GM04503 (cell line): ENCODE measurements at places on chromosomes 11 and 22.
A peak's percentile ranks its signal among the peaks of the same experiment; 100 is the strongest.

- DNase-seq = no peak
These were observed 2.8 kb upstream of the PACSIN2 start for GRCh38 chr22:43017525-43018460.

DNA sequence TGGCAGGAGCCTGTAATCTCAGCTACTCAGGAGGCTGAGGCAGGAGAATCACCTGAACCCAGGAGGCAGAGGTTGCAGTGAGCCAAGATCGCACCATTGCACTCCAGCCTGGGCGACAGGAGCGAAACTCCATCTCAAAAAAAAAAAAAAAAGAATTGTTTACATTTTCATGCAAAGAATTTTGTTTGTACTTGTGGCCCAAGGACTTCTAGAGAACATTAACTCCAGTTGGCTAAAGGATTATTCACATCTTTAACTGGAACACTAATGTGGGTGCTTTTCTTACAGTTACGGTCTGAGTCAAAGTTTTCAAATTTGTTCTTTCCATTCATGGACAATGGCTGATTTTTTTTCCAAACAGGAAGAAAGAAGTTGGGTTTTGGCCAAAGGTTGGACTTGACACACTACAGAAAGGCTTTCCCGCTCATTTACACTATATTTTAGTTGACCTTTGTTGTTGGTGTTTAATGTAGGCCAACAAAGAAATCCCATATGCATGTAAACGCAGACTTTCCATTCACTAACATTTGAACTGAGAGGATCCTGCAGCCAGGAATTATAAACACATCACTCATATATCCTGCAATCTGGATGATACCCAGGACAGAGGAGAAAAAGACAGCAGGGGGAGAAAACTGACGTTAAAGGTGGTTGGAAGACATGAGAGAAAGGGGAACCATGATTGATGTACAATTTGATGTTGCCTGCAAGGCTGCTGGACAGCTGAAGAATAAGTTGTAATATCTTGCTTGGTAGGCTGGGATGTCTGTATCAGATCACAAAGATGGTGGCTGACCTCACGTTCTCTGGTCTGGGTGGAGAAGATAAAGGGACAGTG lies 13.1 kb downstream of the POU2AF1 start:
- DNase-seq = no peak

- DNase-seq = no peak
These were observed 14.9 kb downstream of the BRSK2 start for GRCh38 chr11:1404461-1405185.

- DNase-seq = no peak
These were observed 28.8 kb upstream of the EXPH5 start for GRCh38 chr11:108622341-108622740.

DNA sequence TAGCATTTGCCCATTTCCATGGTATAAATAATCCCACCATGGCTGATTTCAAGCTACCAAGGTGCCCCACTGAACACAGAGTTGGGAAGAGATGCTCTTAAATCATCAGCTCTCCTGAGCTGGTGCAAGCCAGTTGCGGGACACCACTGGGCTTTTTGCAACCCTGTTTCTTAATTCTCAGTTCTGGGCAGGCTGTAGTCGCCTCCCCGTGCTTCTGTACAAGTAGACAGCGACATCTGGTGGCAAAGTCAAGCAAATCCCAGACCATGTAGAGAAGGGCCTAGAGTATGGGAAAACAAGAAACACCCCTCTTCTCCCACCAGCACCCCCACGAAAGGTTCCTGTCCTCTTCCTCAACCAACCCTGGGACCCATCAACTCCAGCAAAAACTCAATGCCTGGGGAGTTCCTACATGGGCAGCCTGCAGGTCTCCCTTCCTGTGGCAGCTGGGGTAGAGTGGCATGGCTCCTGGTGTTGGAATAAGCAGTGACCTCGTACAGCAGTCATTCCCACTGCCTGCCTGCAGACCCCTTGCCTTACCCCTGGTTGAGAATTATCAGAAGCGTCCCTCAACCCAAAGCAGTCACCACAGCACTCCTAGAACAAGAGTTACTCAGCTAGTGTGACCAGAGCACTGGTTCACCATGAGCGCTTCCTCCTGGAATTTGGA lies 68.4 kb downstream of the IGLL5 start:
- DNase-seq = no peak

- no peak for DNase-seq
These were observed 2.9 kb upstream of the LMO1 start for GRCh38 chr11:8266246-8267241.

GRCh38 chr22:19122752-19123492 lies 710 bp upstream of the DGCR2 start:
- DNase-seq = no peak

GRCh38 chr11:3955299-3955665 lies 99.8 kb downstream of the STIM1 start:
- no peak for DNase-seq

- DNase-seq = peak; percentile 92
These were observed 32.7 kb downstream of the P4HA3 start for GRCh38 chr11:74278721-74279161.

- DNase-seq = no peak
These were observed 1.2 kb downstream of the MAJIN start for GRCh38 chr11:64970731-64971151.

GRCh38 chr11:35021589-35021988 lies 105.2 kb downstream of the PDHX start:
- DNase-seq = no peak

- no peak for DNase-seq
These were observed 38.9 kb upstream of the RDX start for GRCh38 chr11:110335358-110335757.

DNA sequence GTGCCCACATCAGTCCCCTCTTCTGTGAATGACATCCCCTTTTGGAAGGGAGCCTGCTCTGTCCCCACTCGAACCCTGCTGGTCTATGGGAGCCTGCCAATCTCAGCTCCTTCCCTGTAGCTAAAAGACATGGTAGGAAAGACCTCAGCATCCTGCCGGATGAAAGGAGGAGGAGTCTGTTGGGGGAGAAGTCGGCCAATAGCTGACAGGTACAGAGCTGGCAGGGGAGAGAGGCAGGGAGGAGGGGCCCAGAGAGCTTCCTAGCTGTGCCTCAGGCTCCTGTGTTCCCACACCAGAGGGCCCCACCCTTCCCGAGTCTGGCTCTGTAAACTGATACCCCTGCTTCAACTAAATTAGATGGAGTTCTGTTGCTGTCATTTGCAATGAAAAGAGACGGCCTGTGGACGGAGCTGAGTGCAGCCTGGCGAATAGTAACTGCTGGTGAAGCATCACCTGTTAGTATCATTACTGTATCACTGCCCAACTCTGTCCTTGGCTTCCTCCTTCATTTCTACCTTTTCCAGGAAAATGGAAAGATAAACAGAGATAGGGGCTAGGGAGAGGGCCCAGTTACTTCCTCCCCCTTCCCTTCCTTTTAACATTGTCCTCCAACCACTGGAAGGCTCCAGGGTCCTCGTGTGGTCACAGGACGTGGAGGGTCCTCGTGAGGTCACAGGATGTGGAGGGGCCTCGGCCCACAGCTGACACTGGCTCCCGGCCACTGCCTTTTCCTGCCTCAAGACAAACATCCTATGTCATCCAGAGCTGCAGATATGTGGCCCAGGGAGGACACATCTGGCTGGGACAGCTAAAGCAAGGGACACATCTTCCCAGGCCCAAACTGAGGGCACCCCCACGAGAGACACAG lies 15.1 kb downstream of the FXYD6 start:
- DNase-seq = no peak

DNA sequence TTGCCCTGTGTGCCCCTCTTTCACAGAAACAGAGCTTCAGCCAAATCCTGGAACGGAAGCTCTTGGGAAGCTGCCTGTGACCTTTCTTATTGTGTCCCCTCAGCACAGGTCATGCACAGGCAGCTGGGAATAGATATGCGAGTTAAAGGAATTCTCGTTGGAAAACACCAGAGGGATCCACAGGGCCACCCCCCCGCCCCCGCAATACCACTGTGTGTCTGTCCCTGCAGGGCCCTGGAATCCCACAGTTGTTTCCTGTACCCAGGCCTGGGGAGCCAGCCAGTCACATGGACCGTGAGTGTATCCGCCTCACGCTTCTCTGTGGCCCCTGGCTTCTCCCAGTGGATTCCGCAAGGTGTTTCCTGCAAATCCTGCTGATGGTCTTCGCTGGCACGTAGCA lies 29.0 kb downstream of the TIMP3 start:
- DNase-seq = no peak

DNA sequence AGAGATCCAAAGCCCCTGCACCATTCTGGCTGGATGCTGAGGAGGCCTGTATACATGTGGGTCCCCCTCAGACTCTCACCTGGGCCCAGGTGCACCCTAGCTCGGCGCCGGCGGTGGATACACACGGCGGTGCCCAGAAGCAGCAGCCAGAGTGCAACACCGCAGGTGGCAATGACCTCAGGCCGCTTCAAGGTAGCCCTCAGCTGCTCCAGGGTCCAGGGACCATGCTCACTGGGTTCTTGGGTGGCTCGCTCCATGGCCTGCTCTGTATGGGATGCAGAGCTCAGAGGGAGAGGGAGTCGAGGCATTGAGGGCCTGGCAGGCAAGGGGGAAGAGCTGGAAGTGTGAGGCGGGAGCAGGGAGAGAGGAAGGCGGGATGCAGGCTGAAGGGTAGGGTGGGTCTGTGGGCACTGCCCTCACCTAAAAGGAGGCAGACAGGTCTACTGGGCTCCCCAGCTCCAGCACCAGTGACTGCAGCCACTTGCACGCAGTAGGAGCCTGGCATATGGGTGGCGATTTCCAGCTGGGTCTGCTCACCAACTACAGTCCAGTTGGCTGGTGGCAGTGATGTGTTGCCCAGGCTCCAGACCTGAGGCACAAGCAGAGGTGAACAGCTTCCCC lies 3.8 kb downstream of the ROBO4 start:
- DNase-seq = no peak

DNA sequence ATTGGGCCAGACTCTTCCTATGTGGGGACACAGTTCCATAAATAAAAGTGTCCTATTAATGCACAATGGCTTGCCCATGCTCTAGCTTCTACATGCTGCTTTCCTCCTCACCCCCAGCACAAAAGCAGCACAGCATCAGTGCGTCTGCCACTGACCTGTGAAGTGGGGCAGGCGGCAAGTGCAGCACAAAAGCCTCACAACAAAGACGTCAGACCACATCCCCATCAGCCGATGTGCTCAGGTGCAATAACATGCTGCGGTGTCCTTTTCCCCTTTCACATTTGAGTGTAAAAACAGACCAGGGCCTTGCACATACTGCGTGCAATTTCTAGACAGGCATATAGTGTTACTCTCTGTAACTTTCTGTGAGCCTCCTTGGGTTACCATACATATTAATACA lies 12.8 kb downstream of the DKK3 start:
- DNase-seq = no peak

GRCh38 chr11:28566339-28567089 lies 458.3 kb downstream of the METTL15 start:
- peak; percentile 71 for DNase-seq

DNA sequence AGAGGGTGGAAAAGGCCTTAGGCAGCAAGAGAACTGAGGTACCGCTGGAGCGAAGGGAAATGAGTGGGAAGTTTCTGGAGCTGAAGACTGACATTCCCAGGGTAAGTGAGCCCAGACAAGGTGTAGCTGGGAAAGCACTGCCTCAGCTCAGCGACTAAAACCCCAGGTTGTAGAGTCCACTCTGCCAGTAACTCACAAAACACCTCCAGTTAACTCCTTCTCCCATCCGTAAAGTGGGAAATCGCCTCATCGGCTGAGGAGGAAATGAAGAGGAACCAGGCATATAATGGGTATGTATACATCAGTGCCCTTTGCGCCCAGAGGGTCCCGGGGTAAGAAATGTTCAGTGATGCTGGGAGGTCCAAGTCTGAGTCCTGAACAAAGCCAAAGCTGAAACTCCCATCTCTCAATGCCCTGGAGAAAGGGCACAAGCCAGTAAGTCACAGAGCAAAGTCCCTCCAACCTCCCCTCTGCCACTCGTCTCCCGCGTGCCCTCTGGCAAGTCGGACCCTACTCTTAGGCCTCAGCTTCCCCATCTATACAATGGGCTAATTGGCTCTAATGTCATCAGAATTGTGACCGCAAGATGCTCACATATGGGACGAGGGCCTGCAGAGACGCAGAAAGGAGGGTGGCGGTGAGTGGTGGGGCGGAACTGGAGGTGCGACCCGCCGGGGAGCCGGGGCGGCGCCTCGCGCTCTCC lies 588 bp downstream of the VPS37C start:
- no peak for DNase-seq

DNA sequence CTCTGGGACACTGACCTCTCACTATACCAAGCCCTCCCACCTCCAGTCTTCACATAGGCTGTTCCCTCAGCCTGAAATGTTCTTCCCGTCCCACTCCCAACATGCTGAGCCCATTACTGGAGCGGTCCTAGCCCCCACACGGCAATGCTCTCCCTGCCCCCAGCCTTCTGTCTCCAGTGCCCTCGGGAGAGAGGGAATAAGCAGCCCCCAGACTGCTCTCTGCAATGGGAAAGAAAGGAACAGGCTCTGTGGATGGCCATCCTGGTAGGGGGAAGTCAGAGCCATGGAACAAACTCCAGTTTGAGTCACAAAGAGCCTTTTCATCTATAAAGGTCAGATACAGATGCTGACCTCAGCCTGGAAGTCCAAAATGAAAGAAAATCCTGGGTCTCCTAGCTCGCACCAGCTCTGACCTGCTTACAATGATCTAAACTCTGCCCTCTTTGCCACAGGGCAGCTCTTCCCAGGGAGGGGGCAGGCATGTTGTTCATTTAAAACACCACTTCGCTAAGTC lies 62.6 kb downstream of the FLRT1 start:
- no peak for DNase-seq

DNA sequence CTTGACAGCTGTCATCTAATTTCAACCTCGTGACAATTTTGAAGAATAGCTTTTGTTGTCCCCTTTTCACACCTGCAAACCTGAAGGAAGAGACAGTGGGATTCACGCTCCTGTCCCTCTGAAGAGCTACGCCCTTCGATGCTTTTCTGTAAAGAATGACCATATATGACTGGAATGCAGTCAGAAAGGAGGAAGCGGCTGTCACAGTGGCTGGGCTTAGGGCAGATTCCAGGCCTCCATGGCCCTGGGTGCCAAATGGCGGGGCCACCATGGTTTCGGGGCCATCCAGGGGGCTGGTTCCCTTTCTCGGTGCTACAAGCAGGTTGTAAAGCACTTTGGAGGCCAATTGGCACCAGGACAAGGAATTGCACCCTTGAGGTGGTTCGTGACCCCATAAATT lies 22.2 kb upstream of the FGF19 start:
- DNase-seq = no peak

GRCh38 chr11:3827434-3828186 lies 13.1 kb downstream of the RHOG start:
- DNase-seq = no peak

- no peak for DNase-seq
These were observed 11.8 kb downstream of the KCTD14 start for GRCh38 chr11:78011301-78011700.

DNA sequence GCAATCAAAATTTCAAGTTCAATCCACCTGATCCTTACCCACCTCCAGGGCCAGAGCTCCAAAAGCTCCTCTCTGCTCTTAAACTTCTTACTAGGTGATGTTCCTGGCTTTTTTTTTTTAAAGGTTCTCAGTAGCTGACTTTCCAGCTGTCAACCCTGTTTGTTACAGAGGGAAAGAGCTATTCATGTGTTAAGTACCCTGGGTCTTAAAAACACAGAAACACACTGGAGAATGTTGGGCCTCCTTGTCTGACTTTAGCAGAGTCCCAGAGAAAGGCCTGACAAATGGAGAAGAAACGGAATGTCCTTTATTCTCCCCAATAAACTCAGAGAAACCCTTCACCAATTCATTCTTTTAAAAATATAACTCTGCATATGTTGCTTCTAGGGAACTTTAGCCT lies 3.2 kb downstream of the LRRC4C start:
- no peak for DNase-seq

GRCh38 chr11:74288161-74288560 lies 23.3 kb downstream of the P4HA3 start:
- peak; percentile 87 for DNase-seq

GRCh38 chr22:27989758-27990450 lies 70.8 kb upstream of the PITPNB start:
- no peak for DNase-seq

- no peak for DNase-seq
These were observed 837 bp upstream of the PLAAT5 start for GRCh38 chr11:63491636-63492372.
